Smooth muscle cell of the coronary artery (primary cell): ENCODE measurements at places on chromosomes 13 and 19. TPM values are rescaled to one million over a fixed set of nuclear protein-coding genes. Genes with fewer than 3 reads are reported as not detected.

Gene IZUMO2
- not detected in 2 replicates for total RNA-seq

Gene SCN1B
- 3.8 and 24.2 TPM in 2 replicates for total RNA-seq

Gene FCER2
- total RNA-seq, result not detected in 2 replicates

Gene SPTBN4
- 1.2 and 7.8 TPM in 2 replicates for total RNA-seq

Gene FGF14
- under 0.01 TPM in 2 replicates for total RNA-seq

Gene ZNF112
- total RNA-seq, result 6.7 and 7.1 TPM in 2 replicates
